ENCODE measurements at places on chromosomes 7 and 10.

DNA sequence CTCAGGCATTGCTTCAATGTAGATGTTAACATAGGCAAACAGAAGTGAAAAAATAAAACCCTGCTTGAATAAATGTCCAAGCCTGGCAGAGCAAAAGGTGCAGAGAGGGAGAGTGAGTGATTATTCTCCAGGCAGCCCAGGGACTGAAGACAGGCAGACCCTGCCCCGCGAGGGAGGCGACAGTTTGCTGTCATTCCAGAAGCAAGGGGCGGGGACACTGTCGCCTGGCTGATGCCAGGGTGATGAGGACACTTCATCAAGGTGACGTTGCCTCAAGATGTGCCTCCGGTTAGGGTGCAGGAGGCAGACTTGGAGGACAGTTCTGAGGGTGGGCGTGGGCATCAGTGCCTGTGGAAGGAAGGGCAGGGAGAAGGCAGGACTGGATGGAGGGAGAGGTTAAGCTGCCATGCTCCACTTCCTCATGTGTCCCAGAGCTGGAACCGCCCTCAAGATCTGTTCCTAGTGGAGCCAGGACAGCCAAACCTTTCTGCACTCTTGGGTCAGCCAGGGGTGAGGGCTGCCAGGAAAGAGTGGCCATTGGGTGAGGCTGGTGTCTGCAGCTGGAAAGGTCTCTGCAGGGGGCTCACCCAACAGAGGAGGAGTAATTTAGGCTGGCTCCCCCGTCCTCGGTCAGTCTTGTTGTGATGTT is 560.5 kb upstream of the MKI67 start:
- DNase-seq: no peak

GRCh38 chr7:2821842-2822507 is 22.1 kb downstream of the GNA12 start:
- DNase-seq: no peak

- DNase-seq: no peak
Observed at GRCh38 chr10:31604096-31604495, 285.1 kb downstream of the ZEB1 start.

DNA sequence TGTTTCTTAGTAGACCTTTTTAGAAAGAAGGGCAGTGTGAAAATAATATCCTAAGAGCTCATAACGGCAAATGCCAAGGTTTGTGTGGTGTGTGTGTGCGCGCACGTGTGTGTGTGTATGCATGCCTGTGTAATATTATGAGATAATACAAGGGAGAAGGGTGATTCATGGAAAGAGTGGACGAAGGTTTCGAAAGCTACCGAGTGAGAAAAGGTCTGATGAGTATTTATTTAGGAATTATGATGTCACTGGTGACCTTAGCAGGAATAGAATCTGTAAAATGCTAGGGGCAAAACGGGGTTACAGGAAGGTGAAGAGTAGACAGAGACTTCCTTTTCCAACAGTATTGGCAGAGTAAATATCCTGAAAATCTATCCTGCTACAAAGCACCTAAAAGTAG is 107.3 kb downstream of the AHR start:
- no peak for DNase-seq

DNA sequence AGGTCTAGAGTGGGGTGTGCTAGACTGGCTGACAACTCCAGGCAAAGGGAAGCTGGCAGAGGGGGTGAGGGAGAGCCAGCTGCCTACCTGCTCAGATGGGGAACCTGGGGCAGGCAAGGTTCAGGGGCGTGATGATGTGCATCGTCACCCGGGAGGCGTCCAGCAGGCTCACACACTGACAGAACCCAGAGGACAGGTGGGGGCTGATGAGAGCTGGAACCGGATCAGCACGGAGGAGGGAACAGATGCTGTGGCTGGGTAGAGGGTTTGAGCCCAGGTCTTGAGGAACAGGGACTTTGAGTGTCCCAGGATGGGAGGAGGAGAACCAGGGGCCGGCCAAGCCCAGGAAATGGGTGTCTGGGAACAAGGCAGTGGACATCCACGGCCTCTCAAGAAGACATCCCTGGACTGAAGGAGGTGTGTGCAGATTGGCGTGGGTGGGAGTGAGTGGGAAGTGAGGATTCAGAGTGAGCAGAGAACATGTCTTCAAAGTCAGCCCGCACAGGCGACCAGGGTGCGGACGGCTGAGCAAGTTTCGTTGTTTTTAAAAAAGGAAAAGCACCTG is 3.9 kb downstream of the RASGEF1A start:
- no peak for DNase-seq

DNA sequence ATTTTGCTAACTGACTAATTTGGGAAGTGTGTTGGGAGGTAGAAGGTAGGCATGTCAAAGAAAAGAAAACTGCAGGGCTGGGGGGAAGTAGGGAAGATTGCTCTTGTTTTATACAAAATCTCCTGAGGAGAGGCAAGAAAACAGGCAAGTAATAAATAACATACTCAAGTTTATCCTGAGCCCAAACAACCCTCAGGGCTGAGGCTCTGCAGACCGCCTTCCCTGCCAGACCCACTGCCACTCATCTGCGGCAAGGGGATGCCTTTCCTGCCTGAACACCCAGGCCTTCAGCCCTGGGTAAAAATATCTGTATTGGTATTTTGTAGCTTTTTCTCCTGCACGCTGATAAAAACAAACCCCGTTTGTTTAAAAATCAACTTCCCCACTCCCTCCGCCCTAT is 399.8 kb upstream of the NFE2L3 start:
- DNase-seq: no peak

DNA sequence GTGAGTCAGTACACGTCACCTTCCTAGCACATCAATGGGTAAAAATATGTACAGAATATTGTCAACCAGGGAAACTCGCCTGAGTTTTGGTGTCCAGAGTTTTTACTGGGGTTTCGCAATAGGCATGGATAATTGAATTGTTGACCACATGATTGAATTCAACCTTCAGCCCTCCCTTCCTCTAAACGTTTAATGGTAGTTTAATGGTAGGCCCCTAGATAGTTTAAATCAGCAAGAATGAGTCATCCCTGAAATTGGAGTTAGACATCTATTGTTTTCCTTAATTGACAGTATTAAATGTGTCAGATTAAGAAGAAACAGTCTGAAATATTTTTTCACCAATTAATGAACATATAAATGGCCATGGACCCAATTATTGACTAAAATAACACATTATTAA is 57.8 kb upstream of the CACNA2D1 start:
- DNase-seq: no peak

- no peak for DNase-seq
Observed at GRCh38 chr7:4361774-4362173, 320.3 kb upstream of the FOXK1 start.

- DNase-seq: no peak
Observed at GRCh38 chr7:23247603-23248335, 1.2 kb downstream of the GPNMB start.

DNA sequence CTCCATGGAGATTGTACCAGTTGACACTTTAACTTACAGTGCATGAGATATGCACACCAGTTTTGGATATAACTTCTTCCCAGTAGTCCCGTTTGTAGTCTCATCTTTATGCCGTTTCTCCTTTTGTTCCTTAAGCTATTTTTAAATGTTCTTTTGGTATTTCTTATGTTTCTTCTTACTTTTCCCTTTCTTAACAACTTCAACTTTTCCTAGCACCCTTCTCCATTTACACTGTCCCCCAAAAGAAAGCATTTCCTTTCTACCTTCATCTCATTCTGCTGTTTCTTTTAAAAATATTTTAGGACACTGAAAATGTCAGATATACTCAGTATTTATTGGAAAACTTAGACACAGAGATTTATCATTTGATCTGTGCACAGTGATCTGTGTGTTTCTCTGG is 1.5 kb downstream of the PSMC2 start:
- DNase-seq: no peak

DNA sequence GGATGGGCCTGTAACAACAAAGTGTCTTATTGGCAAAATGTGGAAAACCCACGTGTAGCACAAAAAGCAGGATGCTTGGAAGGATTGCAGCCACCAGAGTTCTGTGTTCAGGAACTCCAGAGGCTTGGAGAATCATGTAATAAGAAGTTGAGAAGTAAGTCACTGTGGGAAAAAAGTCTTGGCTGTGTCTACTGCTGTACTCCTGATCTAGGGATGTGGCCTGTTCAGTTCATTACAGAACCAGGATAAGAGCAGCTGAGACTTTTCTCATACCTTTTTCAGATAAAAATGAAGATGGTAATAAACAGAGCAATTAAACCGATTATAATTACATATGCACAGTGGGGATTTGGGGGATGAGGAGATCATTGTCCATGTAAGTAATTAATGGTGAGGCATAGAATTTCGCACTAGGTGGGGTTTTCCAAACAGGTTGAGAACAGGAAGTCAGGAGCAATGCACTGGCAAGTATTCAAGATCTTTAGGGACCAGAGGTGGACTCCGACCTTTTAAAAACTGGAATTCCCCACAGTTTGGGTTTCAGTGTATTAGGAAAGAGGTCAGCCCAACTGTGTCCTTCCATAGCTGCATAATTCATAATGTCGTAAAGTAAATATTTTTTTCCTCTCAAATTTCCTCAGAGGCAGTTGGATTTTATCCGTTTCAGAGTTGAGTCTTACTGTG is 281.7 kb downstream of the FRMD4A start:
- no peak for DNase-seq

DNA sequence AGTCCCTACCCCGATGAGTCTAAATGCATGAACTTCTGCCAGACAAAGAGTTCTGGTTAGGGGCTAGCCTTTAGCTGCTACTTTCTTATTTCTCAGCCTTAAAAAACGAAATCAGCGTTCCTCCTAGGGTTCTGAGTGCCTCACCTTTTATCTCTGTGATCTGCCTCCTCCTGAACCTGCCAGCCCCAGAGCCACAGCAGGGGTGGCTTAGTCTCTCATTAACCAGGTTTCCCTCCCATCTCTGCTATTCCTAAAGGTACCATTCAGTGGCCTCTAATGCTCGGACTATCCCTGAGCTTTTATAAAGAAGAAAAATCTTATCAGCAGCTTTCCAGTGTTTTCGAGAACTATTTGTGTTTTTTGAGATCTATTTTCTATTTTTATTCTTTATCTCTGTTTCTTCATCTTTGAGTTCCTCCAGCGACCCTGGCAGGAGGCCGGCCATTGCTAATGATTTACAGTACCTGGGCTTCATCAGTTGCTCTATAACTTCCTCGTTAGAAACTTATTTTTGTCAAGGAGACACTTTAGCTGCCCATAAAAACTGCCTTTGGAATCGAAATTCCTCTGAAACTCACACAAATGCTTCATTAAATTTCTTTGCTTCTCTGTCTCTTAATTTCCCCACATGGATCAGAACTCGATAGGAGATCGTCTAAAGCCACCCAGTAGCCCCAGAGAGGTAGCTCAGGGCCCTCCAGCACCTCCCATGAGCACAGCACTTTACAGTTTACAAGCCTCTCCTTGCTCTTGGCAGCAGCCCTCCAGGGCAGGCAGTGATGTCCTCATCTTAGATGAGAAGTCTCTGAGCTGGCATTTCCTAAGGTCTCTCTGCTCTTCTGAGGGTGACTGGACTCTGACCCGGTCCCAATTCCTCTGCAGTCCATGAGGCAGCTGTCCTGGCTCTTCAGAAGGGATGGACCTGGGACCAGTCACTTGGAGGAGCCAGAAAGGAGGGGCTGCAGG is 149.1 kb downstream of the EBF3 start:
- DNase-seq: no peak

- DNase-seq: no peak
Observed at GRCh38 chr7:76196786-76197185, 4.9 kb upstream of the SRRM3 start.

- DNase-seq: no peak
Observed at GRCh38 chr10:61480208-61480607, 27.0 kb upstream of the TMEM26 start.

GRCh38 chr10:62503872-62504271 is 129.7 kb downstream of the ZNF365 start:
- no peak for DNase-seq

DNA sequence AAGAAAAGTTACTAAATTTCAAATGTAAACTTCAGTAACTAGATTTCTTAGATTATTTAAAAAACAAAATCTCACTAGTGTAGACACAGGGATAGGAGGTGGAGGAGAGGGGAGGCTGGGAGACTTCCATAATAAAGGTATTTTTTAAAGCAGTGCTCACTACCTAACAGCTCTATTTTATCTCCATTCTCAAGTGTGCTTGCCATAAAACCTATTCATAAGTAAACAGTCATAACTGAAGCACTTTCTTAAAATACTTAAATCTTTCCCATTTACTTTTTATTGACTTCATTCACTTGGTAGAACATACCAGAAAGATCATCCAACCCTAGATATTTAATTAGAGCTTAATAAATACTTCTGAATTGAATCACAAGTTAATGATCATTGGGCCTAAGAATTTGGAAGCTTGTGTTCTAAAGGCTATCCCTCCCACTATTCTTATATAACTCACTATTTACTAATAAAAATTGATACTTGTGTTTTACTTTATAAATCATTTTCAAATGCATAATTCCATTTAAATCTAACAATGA is 107.4 kb downstream of the SNX13 start:
- no peak for DNase-seq
